Activated T-helper 17 cell treated with anti-CD3 and anti-CD28 coated beads, Interleukin-2, amount 50 U/mL, for 72 hours (primary cell): ENCODE measurements at places on chromosomes 16 and 17.

DNA sequence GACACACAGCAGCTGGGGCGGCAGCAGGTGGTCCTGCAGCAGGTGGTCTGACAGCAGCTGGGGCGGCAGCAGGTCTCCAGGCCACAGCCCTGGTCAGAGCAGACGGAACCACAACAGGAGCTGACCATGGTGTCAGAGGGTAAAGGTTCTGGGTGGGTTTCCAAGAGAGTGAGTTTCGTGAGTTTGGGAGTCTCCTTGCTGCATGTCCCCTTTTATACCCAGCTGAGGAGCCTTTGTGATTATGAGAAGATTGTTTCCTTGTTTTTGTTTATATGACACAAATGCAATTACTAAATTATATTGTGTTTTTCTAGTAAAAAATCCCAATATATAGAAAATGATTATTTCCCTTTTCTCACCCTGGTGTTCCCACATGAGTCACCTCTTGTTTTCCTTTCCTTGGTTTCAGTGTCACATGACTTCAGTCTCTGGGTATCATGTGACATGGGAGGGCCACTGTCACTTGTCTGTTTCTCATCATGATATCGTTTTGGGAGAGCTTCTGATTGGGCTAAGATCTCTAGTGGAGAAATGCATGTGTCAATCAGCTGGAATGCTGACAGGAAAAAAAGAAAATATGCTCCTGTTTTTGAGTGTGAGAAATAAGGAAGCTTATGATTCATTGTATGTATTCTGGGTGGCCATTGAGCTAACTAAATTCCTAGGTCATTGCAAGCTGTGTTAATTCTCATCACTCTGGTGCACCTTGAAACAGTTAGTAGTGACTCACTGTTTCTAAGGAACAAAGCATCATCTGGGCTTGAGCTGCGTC is at the start of gene KRTAP4-6:
Gene KRTAP4-6, minus strand, starts transcription at position 185 of the 772 bp plus-strand sequence. Its CDS starts 57 bp downstream, at position 128.
- peak; percentile 19 for ATAC-seq

DNA sequence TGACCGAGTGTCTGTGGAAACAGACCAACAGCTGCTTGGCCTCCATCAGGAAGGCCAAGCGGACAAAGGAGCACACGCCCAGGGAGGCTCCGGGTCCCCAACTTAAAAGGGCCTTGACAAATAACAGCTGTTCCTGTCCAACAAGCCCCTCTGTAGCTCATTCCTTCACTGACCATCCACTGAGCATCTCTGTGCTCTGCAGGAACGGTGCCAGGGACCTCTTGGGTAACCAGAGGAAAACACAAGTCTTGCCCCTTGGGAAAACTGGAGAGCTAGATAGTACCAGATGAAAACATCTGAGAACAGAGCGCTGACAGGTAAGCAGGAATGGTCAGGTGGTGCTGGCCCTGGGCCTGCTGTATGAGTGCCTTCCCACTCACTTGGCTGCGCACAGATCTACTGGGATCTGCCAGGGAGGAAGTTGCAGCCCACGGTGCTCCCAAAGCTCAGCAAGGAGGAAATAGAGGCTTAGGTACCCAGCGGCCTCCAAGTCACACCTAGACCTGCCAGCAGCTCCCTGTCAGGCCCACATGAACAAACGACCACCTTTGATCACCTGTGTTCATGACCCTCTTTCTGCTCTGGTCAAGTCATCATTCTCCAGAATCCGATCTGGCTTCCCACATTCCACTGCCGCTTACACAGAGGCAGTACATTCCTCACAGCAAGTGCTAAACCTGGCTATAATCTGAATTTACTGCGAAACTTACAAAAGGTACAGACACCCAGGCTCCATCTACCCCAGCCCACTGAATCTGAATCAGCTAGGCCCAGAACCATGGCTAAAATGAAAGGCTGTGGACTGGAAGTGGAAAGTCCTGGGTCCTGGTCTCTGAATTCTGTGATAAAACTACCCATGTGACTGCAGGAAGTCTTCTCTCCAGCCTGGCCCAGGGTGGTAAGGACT is 12.5 kb downstream of the DCAKD start:
- ATAC-seq = no peak

GRCh38 chr17:76791053-76791980 is 53.4 kb downstream of the MFSD11 start:
- ATAC-seq = peak; percentile 91

GRCh38 chr17:51147650-51148049 is 5.7 kb upstream of the NME1 start:
- peak; percentile 75 for ATAC-seq

DNA sequence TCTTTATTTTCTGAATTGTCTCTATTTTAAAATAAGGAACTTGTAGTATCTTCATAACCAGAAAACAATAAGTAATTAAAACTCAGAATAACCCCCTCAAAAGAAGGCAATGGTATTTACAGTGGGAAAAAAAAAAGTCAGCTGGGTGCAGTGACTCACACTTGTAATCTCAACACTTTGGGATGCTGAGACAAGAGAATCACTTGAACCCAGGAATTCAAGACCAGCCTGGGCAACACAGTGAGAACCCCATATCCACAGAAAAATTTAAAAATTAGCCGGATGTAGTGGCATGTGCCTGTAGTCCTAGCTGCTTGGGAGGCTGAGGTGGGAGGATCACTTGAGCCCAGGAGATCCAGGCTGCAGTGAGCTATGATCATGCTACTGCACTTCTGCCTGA is 33.5 kb downstream of the ADAM11 start:
- ATAC-seq = no peak

DNA sequence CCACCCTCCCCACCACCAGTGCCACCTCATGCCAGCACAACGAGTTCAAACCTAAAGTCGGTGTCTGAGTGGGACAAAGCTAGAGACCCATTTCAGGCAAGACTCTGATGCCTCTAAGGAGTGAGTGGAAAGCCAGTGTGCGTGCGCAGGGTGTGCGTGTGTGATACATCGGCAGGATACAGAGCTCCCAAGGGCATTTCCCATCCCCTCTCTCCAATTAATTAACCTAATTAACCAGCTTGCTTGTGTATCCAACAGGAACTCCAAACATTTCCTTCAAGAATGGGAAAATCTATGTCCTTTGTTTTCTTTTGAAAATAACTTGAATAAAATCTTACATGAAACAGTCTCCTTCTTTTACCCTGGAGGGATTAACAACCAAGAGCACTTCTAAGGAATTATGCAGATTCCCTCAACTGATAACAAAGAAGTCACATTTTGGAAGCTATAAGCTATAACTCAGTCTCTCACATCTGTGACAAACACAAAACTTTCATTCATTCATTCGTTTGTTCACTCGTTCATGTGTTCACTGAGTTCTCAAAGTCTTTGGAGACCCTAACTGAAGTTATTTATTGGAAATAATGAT is 9.9 kb downstream of the ATPAF2 start:
- no peak for ATAC-seq

- ATAC-seq = no peak
These were observed 55.6 kb upstream of the MAP3K14 start for GRCh38 chr17:45372325-45372869.

DNA sequence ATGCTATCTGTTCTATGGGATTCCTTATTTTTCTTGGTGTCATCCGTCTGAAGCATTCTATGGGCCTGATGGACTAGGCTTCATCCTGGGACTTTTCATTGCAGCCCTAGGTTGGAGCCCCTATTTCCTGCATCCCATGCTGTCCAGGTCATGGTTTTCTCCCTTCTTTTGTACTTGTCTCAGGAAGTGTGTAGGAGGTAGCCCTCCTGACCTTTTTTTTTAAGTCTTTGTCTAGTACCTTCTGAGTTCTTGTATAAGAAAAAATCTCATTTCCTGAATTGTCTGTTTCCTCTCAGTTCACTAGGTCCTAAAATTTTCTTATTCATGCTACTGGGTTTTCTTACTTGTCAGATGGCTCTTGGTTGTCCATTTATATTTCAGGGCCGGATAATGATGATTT is 6.0 kb downstream of the NDEL1 start:
- ATAC-seq = peak; percentile 37

GRCh38 chr17:40219594-40220338 is 662 bp downstream of the WIPF2 start:
- ATAC-seq = peak; percentile 18

DNA sequence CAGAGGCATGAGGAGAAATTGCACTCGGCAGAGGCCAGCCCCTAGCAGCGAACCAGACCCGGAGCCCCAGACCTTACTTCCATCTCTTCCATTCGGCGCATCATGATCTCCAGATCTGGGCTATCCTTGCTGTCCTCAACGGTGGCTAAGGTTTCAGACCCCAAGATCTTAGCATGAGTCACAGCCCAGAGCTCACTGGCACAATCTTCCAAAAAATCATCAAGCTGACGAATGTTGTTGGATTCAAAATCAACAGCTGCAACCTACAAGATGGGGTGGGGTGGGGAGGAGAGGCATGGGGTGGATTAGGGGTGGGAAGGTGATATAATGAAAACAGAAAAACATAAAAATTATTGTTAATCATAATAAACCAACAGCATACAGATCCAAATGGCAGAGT is 39.7 kb upstream of the PITPNM3 start:
- ATAC-seq = no peak

GRCh38 chr17:73777131-73777449 is 132.8 kb upstream of the SDK2 start:
- ATAC-seq = no peak

DNA sequence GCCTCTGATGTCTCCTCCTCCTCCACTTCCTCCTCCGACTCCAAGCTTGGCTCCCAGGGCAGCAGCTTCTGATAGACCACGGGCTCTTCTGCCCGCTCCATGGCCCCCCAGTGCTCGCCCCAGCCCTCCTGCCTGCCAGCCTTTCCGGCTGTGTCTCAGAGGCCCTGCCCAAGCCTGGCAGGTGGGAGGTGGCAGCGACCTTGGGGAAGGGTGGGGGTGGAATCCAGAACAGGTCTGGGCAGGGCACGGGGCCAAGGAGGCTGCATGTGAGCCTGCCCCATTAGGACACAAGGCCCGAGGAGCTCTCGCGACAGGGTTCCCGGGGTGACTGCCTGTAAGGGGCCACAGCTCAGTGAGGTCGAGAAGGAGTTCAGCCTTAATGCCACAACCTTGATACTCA is at the start of gene GGT6:
Gene GGT6, minus strand, starts transcription at position 157 of the 400 bp plus-strand sequence. Its CDS starts 56 bp downstream, at position 101.
- ATAC-seq = no peak

GRCh38 chr17:9676820-9677310 is 31.5 kb downstream of the USP43 start:
- peak; percentile 93 for ATAC-seq

GRCh38 chr17:336110-337021 is 16.2 kb downstream of the RPH3AL start:
- ATAC-seq = peak; percentile 19

DNA sequence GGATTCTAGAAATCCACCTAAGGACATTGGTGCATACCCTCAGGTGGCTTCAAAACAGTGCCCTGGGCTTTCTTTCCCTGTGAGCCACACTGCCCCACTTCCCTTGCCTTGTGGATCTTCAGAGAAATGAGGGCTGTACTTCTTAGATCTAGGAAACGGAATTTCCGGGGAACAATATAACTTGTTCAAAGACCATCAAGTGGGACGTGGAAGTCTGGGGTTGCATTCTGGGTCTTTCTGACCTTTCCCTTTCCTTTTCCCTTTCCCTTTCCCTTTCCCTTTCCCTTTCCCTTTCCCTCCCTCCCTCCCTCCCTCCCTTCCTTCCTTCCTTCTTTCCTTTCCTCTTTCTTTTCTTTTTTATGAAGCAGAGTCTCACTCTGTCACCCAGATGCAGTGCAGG is 97.1 kb upstream of the SALL1 start:
- ATAC-seq = no peak

- ATAC-seq = peak; percentile 99
These were observed 308.9 kb upstream of the DYNLRB2 start for GRCh38 chr16:80231888-80232287.

DNA sequence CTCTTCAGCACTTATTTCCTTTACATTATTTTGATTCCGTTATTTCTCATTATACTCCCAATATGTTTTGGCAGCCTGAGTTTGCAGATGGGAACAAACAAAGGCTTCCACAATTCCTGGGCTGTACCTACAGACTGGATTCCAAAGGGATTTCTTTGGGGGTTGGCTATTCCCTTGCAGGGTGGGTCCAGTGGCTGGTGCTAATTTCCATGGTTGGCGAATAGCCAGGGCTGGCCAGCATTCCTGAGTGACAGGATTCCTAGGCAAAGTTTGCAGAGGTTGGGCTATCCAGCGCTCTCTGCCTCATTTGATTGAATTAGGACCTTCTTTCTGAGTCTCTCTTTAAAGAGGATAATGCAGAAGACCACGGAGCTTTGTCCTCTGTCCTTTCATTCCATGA is 207.4 kb downstream of the MAF start:
- ATAC-seq = no peak

DNA sequence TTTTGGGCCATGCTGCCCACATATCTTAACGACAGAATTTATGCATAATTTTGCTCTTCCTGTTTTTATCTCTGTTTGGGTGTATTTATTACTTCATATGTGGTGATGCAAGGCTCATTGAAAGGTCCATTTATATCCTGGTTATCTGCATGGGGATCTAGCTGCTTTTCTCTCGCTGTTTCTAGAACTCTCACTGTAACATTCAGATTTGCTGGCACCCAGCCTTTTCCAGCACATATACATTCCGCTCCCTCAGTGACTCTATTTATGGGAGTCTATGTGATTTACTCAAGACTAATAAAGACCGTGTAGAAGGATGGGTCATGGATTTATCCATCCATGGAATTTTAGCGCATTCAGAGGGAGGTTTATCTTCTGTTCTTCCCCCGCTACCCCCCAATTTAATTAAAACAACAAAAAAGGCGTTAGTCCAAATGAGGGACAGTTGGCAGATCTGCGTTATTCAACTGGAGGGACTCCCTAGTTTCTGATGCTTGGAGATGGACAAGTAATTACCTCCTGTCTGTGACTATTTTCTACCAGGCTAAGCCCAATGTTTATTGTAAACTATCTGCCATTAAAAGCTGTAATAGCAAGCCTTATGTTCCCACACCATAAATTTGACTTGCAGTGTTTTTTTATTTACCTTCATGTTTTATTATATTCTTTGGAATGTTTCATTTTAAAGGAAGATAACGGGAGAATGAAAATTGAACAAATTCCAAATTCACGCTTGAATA is 19.8 kb upstream of the MARCHF10 start:
- no peak for ATAC-seq

GRCh38 chr17:74643826-74644225 is 20.3 kb upstream of the CD300E start:
- no peak for ATAC-seq

- ATAC-seq = no peak
These were observed 445.7 kb downstream of the CDH8 start for GRCh38 chr16:61590577-61590976.

GRCh38 chr17:49696233-49696761 is 11.5 kb downstream of the SLC35B1 start:
- ATAC-seq = peak; percentile 99

GRCh38 chr16:24288516-24288915 is 32.4 kb downstream of the CACNG3 start:
- no peak for ATAC-seq

- no peak for ATAC-seq
These were observed 2.6 kb upstream of the ANTKMT start for GRCh38 chr16:718389-718788.
